Activated CD8-positive, alpha-beta memory T cell treated with anti-CD3 and anti-CD28 coated beads for 24 hours (primary cell): ENCODE measurements at places on chromosomes 6 and 20.

DNA sequence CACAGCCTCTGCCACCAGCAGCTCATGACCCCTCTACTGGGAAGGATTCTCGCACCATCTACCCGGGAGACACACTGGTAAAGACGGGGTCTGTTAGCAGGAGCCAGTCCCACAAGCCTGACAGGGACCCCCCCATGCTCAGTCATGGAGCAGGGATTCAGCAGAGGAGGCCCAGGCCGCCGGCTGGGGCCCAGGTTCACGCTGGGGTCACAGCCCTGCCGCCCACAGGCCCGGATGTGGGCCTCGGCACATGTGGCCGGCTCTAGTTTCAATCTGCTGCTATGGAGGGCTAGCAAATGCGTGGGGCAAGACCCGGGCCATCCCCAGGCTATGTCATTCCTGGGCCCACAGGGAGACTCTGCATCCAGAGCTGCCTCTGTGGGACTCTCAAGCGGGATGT lies 25.1 kb downstream of the PXDC1 start:
- no peak for DNase-seq

GRCh38 chr6:119126140-119126539 lies 47.7 kb upstream of the FAM184A start:
- DNase-seq: no peak

DNA sequence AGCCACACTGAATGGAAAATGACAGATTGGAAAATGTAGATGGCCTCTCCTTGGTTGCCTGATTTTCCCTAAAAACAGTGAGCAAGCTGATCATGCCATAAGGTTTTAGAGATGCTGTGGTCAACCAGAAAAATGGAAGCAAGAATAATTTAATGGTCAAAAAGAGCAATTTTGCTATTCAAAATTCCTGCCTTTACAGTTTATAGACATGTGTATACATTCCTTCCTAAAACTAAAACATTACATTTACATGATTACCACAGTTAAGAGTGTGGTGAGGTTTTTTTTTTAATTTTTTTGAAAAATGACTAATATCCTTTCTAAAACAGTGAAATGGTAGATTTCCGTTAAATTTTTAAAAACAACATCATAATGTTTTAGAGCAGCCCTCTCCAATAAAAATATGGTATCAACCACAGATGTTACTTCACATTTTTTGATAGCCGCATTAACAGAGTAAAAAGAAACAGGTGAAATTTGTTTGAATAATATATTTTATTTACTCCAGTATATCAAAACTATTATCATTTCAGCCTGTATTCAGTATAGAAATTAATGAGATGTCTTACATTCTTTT lies 407.0 kb upstream of the SOX4 start:
- no peak for DNase-seq

DNA sequence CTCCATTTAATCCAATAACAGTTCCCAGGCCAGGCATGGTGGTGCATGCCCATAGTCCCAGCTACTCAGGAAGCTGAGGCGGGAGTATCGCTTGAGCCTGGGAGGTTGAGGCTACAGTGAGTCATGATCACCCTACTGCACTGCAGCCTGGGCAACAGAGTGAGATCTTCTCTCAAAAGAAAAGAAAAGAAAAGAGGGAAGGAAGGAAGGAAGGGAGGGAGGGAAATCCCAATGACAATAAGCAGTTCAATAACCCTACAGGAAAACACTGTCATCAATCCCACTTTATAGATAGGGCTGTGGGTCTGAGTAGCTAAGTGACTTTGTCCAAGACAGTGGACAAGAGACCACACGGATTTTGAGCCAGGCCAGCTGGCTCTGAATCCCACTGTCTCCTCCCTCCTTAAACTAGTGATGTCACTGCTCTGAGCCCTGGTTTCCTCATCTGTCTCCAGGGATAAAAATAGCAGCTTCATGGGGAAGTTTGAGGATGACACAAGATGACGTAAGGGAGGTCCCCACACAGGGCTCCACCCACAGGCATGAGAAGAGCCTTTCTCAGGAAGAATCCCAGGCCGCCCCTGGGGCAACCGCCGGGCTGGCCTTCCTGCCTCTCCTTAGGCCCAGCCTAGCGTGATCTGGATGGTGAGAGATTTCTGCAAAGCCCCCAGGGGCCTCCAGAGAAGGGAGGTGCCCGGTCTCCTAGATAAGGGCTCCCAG lies 7.2 kb upstream of the TRIB3 start:
- DNase-seq: no peak

GRCh38 chr6:161637658-161638057 lies 363.8 kb upstream of the AGPAT4 start:
- DNase-seq: no peak

GRCh38 chr6:127282184-127282583 lies 15.5 kb downstream of the RNF146 start:
- DNase-seq: no peak

- DNase-seq: peak; percentile 68
Measured at GRCh38 chr6:143940011-143940597, 68.0 kb downstream of the PLAGL1 start.

GRCh38 chr20:7361321-7361720 lies 578.9 kb downstream of the HAO1 start:
- no peak for DNase-seq

GRCh38 chr20:14495066-14495465 lies 157.7 kb upstream of the FLRT3 start:
- DNase-seq: no peak

DNA sequence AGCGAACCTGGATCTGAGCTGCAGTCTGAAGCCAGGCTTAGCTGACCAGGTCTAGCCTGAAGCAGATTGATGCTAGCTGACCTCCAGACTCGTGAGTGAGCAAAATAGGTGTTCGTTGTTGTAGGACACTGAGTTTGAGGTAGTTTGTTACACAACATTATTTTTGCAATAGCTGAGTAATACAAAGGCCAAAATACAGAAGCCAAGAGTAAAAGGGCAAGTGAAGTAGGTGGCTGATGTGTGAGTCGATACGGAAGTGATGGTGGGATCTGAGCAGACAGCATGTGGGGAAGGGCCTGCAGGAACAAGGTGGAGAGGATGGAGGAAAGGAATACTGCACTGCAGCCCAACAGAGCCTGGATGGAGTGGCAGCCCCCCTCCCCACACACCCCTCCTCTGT lies 8.5 kb upstream of the SPATS1 start:
- peak; percentile 7 for DNase-seq

DNA sequence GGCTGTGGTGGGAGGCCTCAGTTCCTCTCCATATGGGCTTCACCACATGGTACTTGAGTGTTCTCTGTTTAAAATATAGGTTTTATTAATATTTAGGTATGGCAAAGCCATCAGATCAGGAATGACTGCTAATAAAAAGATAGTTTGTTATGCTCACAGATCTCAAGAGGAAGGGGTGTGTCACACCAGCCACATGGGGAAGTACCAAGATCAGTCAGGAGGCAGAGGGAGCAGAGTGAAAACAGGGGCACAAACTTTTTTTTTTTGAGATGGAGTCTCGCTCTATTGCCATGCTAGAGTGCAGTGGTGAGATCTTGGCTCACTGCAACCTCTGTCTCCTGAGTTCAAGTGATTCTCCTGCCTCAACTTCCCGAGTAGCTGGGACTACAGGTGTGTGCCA lies 92.1 kb upstream of the GCM1 start:
- no peak for DNase-seq

DNA sequence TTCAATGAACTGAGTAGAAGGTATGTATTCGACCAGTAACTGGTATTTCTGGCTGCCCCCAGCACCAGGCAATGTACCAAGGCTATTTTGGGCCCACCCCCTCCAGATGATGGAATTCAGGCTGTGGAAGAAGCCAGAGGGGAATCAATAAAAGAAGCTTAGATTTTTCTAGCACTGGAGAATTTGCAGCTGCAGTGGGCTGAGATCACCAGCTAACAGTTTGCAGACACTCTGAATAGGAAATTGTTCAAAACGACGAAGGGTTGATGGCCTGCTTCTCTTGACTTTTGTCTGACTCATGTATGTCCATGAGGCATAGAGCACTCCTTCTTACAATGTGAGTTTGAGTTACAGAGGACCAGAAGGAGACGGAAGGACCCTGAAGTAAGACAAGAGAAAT lies 32.4 kb upstream of the FBXO9 start:
- DNase-seq: no peak

GRCh38 chr6:4125500-4125899 lies 9.9 kb downstream of the ECI2 start:
- no peak for DNase-seq

DNA sequence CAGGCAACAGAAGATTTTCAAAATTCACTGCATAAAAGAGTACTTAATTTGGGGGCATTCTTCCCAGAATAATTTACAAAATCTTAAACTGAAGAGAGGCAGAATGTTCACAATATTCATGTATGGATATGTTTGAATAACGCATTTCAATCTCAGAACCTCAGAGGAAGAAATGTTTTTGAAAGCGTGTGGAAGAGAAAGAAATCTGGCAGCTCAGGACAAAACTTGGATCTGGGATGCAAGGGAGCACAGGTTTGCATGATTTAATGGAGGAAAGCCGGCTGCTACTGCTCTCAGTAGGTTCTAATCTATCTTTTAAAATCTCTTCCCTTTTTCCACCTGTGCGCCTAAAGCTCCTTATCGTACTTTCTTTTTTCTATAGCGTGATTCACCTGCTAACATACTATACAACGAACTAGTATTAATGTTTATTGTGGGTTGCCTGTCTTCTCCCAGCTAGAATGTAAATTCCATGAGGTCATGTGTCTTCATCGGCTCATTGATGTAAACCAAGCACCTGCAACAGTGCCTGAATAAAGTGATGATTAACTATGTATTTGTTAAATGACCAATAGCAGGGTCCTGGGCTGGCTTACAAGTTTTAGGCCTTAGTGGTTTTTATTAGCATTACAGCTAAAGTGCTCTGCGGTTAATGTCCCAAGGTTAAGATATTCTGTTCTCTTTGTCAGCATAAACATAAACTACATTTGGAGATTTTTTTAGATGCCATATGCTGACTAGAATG lies 15.3 kb downstream of the PRL start:
- no peak for DNase-seq

GRCh38 chr20:10982692-10983091 lies 308.9 kb upstream of the JAG1 start:
- no peak for DNase-seq

DNA sequence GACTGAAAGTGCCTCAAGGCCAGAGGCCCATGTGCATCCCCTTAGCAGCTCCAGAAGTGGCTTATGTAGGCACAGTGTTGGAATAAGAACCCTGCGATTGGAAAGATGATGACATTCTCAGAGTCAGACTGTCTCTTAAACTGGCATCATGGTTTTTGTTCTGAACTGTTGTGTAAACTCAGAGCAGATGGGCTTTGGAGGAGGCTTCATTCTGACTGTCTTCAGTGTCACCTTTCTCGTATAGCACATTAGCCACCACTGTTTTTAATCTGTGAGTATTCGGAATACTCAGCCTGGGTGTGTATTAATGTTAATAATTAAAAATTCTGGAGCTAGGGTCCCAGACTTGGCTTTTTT lies 140.9 kb downstream of the JARID2 start:
- no peak for DNase-seq

- DNase-seq: peak; percentile 81
Measured at GRCh38 chr6:26232940-26233648, 131.9 kb upstream of the BTN3A2 start.

- no peak for DNase-seq
Measured at GRCh38 chr20:49591217-49591865, 23.4 kb upstream of the PTGIS start.

DNA sequence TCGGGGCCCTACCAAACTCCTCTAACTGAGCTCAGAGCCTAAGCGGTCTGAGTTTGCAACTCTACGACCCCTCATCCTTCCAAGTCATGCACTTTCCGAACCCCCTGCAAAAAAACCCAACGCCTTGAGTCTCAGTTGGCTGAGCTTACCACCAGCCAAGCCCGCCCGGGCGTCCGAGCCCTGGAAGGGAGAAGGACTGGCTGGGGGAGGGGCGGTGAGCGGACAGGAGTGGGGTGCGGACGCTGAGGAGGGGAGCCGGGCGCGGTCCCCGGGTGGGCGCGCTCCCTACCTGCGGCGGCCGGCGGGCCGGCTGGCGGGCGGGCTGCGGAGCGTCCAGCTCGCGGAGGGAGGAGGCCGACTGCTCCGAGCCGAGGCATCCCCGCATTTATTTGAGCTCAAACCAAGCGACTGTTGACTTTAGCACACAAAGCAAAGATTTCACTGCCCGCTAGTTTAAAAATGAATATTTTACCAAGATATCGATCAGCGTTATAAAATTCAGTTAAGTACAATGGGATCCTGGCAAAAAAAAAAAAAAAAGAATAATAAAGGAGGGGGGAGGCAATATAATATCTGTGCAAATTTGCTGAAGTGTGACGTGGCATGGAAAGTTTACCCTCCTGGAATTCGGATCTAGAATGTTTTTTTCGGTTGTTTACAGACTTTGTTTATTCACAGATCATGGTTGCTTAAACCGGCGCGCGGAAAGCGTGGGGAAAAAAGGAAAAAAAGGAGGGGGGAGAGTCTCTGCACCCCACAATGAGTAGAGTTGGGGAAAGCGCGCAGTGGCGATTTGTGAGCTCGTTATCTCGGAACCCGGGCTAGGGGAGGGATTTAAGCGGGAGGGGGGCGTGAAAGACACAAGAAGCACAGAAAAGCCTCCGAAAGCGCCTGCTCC lies 5.9 kb downstream of the FOXA2 start:
- no peak for DNase-seq

- no peak for DNase-seq
Measured at GRCh38 chr6:112122756-112123155, 35.4 kb downstream of the FAM229B start.

DNA sequence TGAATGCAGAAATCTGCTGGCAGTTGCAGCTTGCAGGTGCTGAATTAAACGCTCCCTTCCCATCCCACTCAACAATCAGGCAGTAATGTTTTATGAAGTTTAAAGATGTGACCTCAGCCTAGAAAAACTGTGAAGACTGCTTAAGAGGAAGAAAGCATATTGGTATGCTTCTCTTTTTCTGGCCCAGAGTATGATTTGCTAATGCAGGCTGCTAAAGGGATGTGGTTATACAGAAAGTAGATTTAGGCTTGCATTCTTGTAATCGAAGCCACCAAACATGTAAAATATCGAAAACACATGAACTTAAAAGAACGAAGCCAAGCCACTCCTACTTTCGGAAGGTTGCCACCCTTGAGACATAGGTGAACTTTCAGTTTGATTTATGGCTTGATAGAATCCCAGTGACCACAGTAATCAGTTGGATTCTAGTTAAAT lies 40.7 kb downstream of the MAP3K5 start:
- DNase-seq: no peak

GRCh38 chr6:26629359-26629758 lies 30.2 kb downstream of the ZNF322 start:
- DNase-seq: no peak

GRCh38 chr20:2103461-2104153 lies 2.0 kb downstream of the STK35 start:
- peak; percentile 53 for DNase-seq

DNA sequence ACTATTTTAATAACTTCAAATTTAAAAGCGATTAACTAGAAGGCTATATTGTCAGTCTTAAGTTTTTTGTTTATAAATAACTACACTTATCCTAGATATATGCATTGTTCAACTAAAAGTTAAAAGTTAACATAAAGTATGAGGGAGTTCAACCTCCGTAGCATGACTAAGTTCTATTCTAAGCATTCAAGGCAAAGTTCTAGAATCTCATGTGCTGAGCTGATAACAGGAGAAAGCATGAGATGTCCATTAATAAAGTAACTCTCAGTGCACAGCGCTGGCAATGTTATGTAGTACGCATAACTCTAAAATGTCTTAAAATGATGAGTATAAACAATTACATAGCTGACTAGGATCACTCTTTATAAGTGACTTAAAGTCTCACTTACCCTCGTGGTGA lies 264.8 kb downstream of the RNGTT start:
- no peak for DNase-seq
